Central memory CD8-positive, alpha-beta T cell (primary cell): ENCODE measurements at places on chromosomes 7 and 10.

DNA sequence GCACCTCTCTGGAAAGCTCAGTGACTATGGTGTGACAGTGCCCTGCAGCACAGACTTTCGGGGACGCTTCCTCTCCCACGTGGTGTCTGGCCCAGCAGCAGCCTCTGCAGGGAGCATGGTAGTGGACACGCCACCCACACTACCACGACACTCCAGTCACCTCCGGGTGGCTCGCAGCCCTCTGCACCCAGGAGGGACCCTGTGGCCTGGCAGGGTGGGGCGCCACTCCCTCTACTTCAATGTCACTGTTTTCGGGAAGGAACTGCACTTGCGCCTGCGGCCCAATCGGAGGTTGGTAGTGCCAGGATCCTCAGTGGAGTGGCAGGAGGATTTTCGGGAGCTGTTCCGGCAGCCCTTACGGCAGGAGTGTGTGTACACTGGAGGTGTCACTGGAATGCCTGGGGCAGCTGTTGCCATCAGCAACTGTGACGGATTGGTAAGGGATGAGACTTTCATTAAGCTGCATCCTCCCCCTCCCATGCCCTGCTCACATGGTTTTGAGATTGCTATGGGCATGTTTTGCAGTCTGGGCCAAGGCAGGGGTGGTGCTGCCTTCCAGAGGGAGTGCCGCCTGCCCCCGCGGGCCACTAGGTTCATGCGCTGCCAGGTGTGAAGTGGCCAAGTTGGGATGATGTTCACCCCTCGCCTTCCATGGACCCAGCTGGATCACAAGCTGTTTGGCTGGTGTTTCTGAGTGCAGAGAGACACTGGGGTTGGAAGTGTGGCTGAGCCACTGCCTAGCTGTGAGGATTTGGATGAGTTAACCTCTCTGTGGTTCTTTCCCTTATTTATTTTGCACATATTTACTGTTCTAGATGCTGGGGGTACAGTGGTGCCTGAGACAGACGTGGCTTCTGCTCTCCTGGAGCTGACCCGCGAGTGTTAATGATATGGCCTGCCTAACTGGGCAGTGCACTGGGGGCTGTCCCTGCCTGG is 2.5 kb downstream of the ADAMTS14 start:
- DNase-seq = no peak

- DNase-seq = no peak
Observed at GRCh38 chr7:106110885-106111654, 1.0 kb downstream of the SYPL1 start.

GRCh38 chr10:69403519-69403918 is 13.2 kb downstream of the TACR2 start:
- no peak for DNase-seq

DNA sequence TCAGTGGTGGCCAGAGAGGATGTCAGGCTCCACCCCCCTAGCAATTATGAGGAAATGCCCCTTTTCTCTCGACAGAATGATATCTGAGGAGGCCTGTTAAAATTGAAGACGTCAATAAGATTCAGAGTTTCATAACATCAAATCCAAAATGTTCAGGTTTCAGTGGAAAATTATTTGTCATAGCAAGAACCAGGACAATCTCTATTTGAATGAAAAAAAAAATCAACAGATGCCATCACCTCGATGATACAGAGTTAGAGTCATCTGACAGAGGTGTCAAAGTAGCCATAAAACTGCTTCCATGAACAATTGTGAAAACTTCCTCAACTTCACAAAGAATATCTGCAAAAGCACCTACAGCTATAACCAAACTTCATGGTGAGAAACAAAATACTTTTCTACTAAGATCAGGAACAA is 7.7 kb downstream of the TMEM273 start:
- no peak for DNase-seq
